Natural killer cell (primary cell): ENCODE measurements at places on chromosomes 7 and 10. TPM values are rescaled to one million over a fixed set of nuclear protein-coding genes. Genes with fewer than 3 reads are reported as not detected.
A peak's percentile ranks its signal among the peaks of the same experiment; 100 is the strongest.

TEX36 gene
- not detected for total RNA-seq

ANKRD61 gene
- not detected for total RNA-seq

DNA sequence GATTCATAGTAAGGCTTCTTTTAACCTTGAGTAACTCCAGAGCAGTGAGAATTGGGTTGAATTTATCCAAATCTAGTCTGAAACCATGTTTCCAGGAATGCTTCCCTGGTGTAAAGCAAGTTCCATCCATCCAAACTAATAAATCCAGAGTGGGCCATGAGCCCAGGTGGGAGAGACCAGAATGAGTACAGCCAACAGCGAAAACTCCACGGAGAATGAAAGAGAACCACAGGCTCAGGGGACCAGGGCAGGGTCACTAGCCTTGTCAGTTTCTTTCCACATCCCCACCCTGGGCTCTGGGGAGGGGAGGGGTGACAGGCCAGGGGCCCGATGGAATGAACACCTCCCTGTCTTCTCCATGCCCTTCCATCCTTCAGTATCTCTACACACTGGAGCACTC is 180.1 kb downstream of the NEURL1 start:
- H3K27ac ChIP-seq: no peak overlapping the region
- H3K4me1 ChIP-seq: peaks cover 19% of the 10 kb centered on the region
- no peaks in the 10 kb centered on the region for H3K36me3 ChIP-seq
- H3K27me3 ChIP-seq: no peaks in the 10 kb centered on the region
- no peak for DNase-seq

DNA sequence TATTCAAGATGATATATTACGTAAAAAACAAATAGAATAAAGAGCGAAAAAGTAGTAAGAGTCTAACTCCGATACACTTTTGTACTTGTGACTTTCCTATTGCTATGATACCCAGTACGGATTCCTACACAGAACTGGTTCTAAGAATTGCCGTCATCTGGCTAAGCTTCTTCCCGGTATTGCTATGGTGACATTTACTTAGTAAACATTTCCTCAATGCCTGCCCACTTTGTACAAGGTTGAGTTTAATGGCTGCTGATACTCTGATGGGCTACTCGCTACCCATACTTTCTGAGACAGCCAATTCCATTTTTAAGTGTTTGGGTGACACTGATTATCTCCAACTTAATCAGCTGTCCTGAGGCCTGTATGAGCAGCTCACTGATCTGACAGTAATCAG is 55.6 kb downstream of the OSBPL3 start:
- H3K36me3 ChIP-seq: no peaks in the 10 kb centered on the region
- H3K4me1 ChIP-seq: peaks cover 20% of the 10 kb centered on the region
- no peak overlapping the region for H3K4me3 ChIP-seq
- H3K27ac ChIP-seq: peak overlapping the region; percentile 39
- no peaks in the 10 kb centered on the region for H3K27me3 ChIP-seq
